NCI-H460 (cell line): ENCODE measurements at places on chromosomes 3 and 15. TPM values are rescaled to one million over a fixed set of nuclear protein-coding genes. Genes with fewer than 3 reads are reported as not detected.

MOBP gene
- not detected in 2 replicates for total RNA-seq

C2CD4A gene
- total RNA-seq = 0.63 and 0.72 TPM in 2 replicates

EIF4G1 gene
- 160 and 178 TPM in 2 replicates for total RNA-seq

EFCAB12 gene
- not detected in 2 replicates for total RNA-seq

HCLS1 gene
- 3.8 and 7.3 TPM in 2 replicates for total RNA-seq

TMEM45A gene
- total RNA-seq = 6.5 and 8.9 TPM in 2 replicates

CRYGS gene
- total RNA-seq = 0.46 and 2.3 TPM in 2 replicates

LRRIQ4 gene
- 0.10 and 0.17 TPM in 2 replicates for total RNA-seq

CD200 gene
- not detected in 2 replicates for total RNA-seq

CMTM8 gene
- total RNA-seq = 4.9 and 6.0 TPM in 2 replicates

MTHFS gene
- 26.0 and 34.5 TPM in 2 replicates for total RNA-seq

CGNL1 gene
- 0.82 and 0.98 TPM in 2 replicates for total RNA-seq

CLDN16 gene
- total RNA-seq = 0.78 and 0.87 TPM in 2 replicates

NANOGP8 gene
- total RNA-seq = not detected in 2 replicates

CNTN4 gene
- 1.6 and 2.1 TPM in 2 replicates for total RNA-seq

HRH1 gene
- total RNA-seq = 4.5 and 5.8 TPM in 2 replicates

SHISA5 gene
- 124 and 139 TPM in 2 replicates for total RNA-seq

MKRN3 gene
- total RNA-seq = not detected in 2 replicates

NEK10 gene
- total RNA-seq = 1.4 and 1.5 TPM in 2 replicates

GOLGA6L10 gene
- total RNA-seq = 0.75 and 2.2 TPM in 2 replicates

BLM gene
- 9.9 and 10.6 TPM in 2 replicates for total RNA-seq

C3orf49 gene
- total RNA-seq = 31.1 and 34.7 TPM in 2 replicates

GABRR3 gene
- total RNA-seq = not detected in 2 replicates

CEMIP gene
- 0.87 and 1.0 TPM in 2 replicates for total RNA-seq

SHC4 gene
- 10.9 and 11.9 TPM in 2 replicates for total RNA-seq
